ENCODE measurements at places on chromosomes 3 and 15. TPM values are rescaled to one million over a fixed set of nuclear protein-coding genes. Genes with fewer than 3 reads are reported as not detected.

GRCh38 chr15:44314512-44314911, 26.0 kb downstream of the GOLM2 start:
- H3K4me1 ChIP-seq = no peaks in the 10 kb centered on the region
- H3K27ac ChIP-seq = no peak overlapping the region
- DNase-seq = no peak
- no peaks in the 10 kb centered on the region for H3K27me3 ChIP-seq
- H3K4me3 ChIP-seq = no peak overlapping the region
- no peaks in the 10 kb centered on the region for H3K36me3 ChIP-seq

- no peaks in the 10 kb centered on the region for H3K27me3 ChIP-seq
- no peaks in the 10 kb centered on the region for H3K4me1 ChIP-seq
- no peaks in the 10 kb centered on the region for H3K36me3 ChIP-seq
- no peak for DNase-seq
Observed at GRCh38 chr3:150319900-150320299, 88.2 kb upstream of the TSC22D2 start.

GRCh38 chr15:61661791-61662190, 398.5 kb downstream of the VPS13C start:
- H3K27ac ChIP-seq = no peak overlapping the region
- no peaks in the 10 kb centered on the region for H3K4me1 ChIP-seq
- DNase-seq = no peak
- peaks cover 8% of the 10 kb centered on the region for H3K27me3 ChIP-seq
- H3K4me3 ChIP-seq = no peak overlapping the region
- no peaks in the 10 kb centered on the region for H3K36me3 ChIP-seq

P2RY14 gene
- 7.2 TPM for total RNA-seq

GRCh38 chr3:120344349-120344748, 4.8 kb downstream of the LRRC58 start:
- DNase-seq = no peak
- H3K36me3 ChIP-seq = no peaks in the 10 kb centered on the region
- no peak overlapping the region for H3K27ac ChIP-seq
- no peaks in the 10 kb centered on the region for H3K27me3 ChIP-seq
- H3K4me1 ChIP-seq = peaks cover 23% of the 10 kb centered on the region

- H3K27me3 ChIP-seq = no peaks in the 10 kb centered on the region
- H3K27ac ChIP-seq = no peak overlapping the region
- no peak for DNase-seq
- H3K4me3 ChIP-seq = no peak overlapping the region
- H3K36me3 ChIP-seq = no peaks in the 10 kb centered on the region
Observed at GRCh38 chr3:126109146-126109879, 25.4 kb upstream of the SLC41A3 start.

SPINK8 gene
- total RNA-seq = not detected

GABRA5 gene
- not detected for total RNA-seq

DNA sequence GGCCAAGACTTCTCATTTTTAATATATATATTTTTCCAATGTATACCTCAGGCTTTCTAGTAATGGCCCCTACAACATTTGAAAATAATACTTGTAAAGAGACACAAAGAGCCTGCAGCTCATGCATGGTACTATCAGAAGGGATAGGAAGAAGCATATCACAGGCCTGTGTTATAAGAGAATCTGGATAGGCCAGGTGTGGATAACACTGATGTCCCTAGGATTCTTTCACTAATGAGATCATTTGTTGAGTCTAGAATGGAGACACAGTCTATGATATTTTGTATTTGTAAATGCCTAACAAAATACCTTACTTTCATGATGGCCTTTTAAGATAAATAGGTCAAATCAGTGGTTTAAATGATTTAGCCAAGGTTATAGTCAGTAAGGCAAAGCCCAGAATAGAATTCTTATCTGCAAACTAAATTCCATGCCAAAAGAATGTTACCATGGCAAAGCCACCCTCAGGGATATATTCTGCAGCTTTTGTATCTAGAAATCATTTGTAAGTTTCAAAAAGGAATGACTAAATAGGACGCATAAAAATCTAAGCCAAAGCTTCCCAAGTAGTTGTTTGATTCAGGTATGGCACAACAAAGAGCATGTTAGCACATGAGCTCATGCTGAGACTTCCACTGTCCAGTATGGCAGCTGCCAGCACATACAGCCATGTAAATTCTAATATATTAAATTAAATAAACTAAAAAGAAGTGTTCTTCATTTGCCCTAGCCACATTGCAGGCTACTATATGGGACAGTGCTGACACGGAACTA, 10.0 kb downstream of the DCP1A start:
- H3K27ac ChIP-seq = no peak overlapping the region
- no peaks in the 10 kb centered on the region for H3K27me3 ChIP-seq
- no peak overlapping the region for H3K4me3 ChIP-seq
- no peak for DNase-seq

CHRNA7 gene
- total RNA-seq = 0.75 TPM

SEMA5B gene
- total RNA-seq = 2.3 TPM

TMEM207 gene
- total RNA-seq = not detected

GRCh38 chr3:10242182-10243065, 5.8 kb upstream of the TATDN2 start:
- no peak overlapping the region for H3K27ac ChIP-seq
- no peaks in the 10 kb centered on the region for H3K4me1 ChIP-seq
- H3K27me3 ChIP-seq = no peaks in the 10 kb centered on the region
- H3K4me3 ChIP-seq = no peak overlapping the region
- DNase-seq = no peak

LMLN gene
- total RNA-seq = 7.3 TPM

SSR3 gene
- 178 TPM for total RNA-seq

IGSF11 gene
- total RNA-seq = 0.46 TPM

DNA sequence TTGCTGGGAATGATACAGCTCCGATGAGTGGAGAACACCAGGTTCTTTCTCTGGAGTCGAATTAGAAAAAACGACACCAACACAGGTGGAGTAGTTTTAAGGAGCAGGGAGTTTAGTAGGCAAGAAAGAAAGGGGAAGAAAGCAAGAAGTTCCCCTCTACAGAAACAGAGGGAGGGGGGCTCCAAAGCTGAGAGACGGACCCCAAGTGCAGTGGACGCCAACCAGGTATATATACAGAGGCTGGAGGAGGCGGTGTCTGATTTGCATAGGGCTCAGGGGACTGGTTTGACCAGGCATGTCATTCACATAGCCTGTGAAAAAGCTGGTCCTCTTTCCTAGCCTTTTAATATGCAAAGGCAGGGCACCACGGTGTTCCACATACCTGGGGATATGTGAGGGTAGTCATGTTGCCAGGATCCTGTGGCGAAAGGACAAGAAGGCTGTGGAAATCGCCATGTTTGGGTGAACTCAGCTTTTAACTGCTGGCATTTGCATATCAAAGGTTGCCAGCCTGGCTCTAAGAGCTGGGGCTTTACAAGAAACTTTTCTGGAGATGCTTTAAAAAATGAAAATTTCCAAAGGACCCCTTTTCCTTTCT, 887.4 kb upstream of the EPHA6 start:
- H3K4me1 ChIP-seq = no peaks in the 10 kb centered on the region
- no peak overlapping the region for H3K27ac ChIP-seq
- no peak for DNase-seq
- no peaks in the 10 kb centered on the region for H3K36me3 ChIP-seq
- no peak overlapping the region for H3K4me3 ChIP-seq

DNA sequence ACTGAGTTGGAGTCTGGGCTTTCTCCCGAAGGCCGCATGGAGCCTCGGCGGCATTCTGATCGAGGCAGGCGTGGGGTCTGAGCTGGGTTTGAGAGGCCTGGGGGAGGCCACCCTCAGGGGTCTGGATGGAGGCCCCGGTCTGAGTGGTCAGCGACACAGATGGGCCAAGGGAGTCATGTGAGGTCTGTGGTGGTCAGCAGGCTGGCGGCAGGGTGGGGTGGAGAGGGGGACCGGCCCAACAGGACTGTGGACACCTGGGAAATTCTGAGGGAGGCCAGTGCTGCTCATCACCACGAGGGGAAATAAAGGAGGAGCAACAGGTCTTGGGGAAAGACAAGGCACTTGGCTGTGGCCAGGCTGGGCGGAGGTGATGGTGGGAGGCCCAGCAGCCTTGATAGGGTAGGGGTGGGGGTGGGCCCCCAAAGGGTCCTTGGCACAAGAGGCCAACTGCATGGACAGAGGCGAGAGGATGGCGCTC, 16.2 kb downstream of the CTSH start:
- H3K4me1 ChIP-seq = peaks cover under 1% of the 10 kb centered on the region
- no peak overlapping the region for H3K4me3 ChIP-seq
- no peaks in the 10 kb centered on the region for H3K27me3 ChIP-seq

GRCh38 chr15:96053031-96053780, 277.3 kb upstream of the NR2F2 start:
- peaks cover 10% of the 10 kb centered on the region for H3K27me3 ChIP-seq
- H3K27ac ChIP-seq = peak overlapping the region; percentile 14
- peak; percentile 80 for DNase-seq
- H3K4me3 ChIP-seq = peak overlapping the region; percentile 39
- H3K36me3 ChIP-seq = no peaks in the 10 kb centered on the region

GRCh38 chr3:197309528-197310361, 11.3 kb upstream of the DLG1 start:
- no peaks in the 10 kb centered on the region for H3K27me3 ChIP-seq
- H3K4me3 ChIP-seq = no peak overlapping the region
- H3K4me1 ChIP-seq = no peaks in the 10 kb centered on the region
- DNase-seq = no peak
- no peak overlapping the region for H3K27ac ChIP-seq

- H3K27ac ChIP-seq = no peak overlapping the region
- no peak for DNase-seq
- H3K4me3 ChIP-seq = no peak overlapping the region
- peaks cover 9% of the 10 kb centered on the region for H3K36me3 ChIP-seq
- H3K27me3 ChIP-seq = no peaks in the 10 kb centered on the region
- H3K4me1 ChIP-seq = peaks cover 15% of the 10 kb centered on the region
Observed at GRCh38 chr3:37814547-37814946, 47.1 kb upstream of the CTDSPL start.

- no peak overlapping the region for H3K4me3 ChIP-seq
- H3K27ac ChIP-seq = no peak overlapping the region
- peaks cover 11% of the 10 kb centered on the region for H3K4me1 ChIP-seq
- no peaks in the 10 kb centered on the region for H3K27me3 ChIP-seq
- no peaks in the 10 kb centered on the region for H3K36me3 ChIP-seq
Observed at GRCh38 chr3:114706591-114707232, 412.9 kb downstream of the TIGIT start.

DNA sequence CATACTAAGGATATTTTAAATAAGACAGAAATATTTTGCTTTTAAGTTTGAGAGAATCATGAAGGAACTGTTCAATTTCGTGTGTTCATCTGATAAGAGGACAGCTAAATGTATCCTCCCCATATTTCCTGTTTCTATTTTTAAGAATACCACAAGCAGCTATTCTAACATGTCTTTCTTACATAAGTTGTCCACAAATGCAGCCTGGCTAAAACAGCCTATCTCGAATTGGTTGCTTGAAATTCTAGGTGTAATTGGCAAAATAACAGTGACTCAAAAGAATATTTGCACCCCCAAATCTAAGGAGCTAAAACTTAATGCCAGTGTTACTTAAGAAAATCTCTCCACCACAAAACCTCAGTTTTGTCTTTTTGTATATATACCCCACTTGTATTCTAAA, 35.0 kb downstream of the BTLA start:
- H3K27ac ChIP-seq = no peak overlapping the region
- H3K27me3 ChIP-seq = no peaks in the 10 kb centered on the region
- no peak overlapping the region for H3K4me3 ChIP-seq

- no peaks in the 10 kb centered on the region for H3K4me1 ChIP-seq
- no peaks in the 10 kb centered on the region for H3K27me3 ChIP-seq
- H3K36me3 ChIP-seq = no peaks in the 10 kb centered on the region
- no peak overlapping the region for H3K4me3 ChIP-seq
Observed at GRCh38 chr3:150324788-150325187, 83.3 kb upstream of the TSC22D2 start.

- H3K4me3 ChIP-seq = no peak overlapping the region
- no peaks in the 10 kb centered on the region for H3K27me3 ChIP-seq
- no peak overlapping the region for H3K27ac ChIP-seq
- no peaks in the 10 kb centered on the region for H3K4me1 ChIP-seq
Observed at GRCh38 chr15:34241376-34242330, 16.8 kb downstream of the EMC4 start.

- no peaks in the 10 kb centered on the region for H3K4me1 ChIP-seq
- H3K27me3 ChIP-seq = no peaks in the 10 kb centered on the region
- H3K36me3 ChIP-seq = no peaks in the 10 kb centered on the region
- no peak overlapping the region for H3K27ac ChIP-seq
- DNase-seq = no peak
Observed at GRCh38 chr3:7285505-7285904, 424.6 kb downstream of the GRM7 start.

DNA sequence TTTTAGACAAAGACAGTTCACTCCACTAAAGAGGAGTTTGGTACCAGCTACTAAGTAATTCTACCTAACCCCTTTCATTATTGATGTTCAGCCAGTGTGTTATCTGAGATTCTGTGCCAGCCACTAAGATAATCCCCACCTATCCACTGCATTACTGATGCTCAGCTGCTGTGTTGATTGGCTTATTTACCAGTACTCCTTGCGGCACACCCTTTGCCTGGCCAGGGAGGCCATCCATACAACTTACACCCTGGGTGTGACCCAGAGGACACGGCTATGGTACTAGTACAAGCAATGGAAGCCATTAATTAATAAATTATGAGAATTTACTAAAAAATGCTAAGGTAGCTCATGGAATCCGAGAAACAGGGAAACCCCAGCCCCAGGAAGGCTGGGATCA, 290.7 kb upstream of the CTNNB1 start:
- no peak overlapping the region for H3K4me3 ChIP-seq
- H3K27me3 ChIP-seq = no peaks in the 10 kb centered on the region
- no peaks in the 10 kb centered on the region for H3K36me3 ChIP-seq
- DNase-seq = no peak
- no peak overlapping the region for H3K27ac ChIP-seq
- no peaks in the 10 kb centered on the region for H3K4me1 ChIP-seq

DNA sequence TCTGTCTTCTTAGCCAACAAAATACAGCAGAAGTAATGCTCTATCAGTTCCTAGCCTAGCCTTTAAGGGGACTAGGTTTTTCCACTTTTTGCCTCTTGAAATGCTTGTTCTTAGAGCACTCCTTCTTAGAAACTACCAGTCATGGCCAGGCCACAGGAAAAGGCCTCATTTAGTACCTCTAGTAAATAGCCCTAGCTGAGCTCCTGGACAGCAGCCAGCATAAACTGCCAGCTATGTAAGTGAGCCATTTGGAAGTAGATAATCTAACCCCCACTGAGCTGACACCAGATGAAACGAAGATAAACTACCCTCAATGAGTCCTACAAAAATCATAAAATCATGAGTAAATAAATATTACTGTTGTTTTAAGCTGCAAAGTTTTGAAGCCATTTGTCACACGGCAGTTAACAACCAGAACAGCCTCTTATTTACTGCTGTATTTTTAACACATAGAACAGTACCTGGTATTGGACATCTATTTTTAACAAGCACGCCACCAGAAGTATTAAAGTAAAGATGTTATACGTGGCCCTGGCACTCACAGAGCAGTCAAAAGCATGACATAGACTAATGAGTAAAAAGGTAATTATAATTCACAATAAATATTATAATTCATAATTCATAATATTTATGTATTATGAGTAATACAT, 12.0 kb downstream of the TBC1D5 start:
- H3K4me3 ChIP-seq = no peak overlapping the region
- DNase-seq = no peak
- no peaks in the 10 kb centered on the region for H3K4me1 ChIP-seq
